ENCODE measurements at places on chromosomes 6 and 20. TPM values are rescaled to one million over a fixed set of nuclear protein-coding genes. Genes with fewer than 3 reads are reported as not detected.

Gene C20orf144
- 0.07 TPM for total RNA-seq

Gene HLA-DMB
- total RNA-seq, result 1.3 TPM

Gene PPP1R14C
- total RNA-seq, result 1.6 TPM

Gene CFB
- 1.6 TPM for total RNA-seq

Gene TGM3
- total RNA-seq, result not detected

Gene CHMP4B
- 155 TPM for total RNA-seq

Gene PRRT1
- 0.41 TPM for total RNA-seq

Gene RBM12
- 86.1 TPM for total RNA-seq

Gene FOXF2
- total RNA-seq, result 21.7 TPM

Gene OOEP
- total RNA-seq, result not detected

Gene NT5DC1
- 25.5 TPM for total RNA-seq

Gene GABRR1
- total RNA-seq, result not detected

Gene LY6G5C
- 2.1 TPM for total RNA-seq

Gene FOXS1
- total RNA-seq, result 0.41 TPM

Gene TRDN
- not detected for total RNA-seq
